ENCODE measurements at places on chromosomes 2 and 18.

DNA sequence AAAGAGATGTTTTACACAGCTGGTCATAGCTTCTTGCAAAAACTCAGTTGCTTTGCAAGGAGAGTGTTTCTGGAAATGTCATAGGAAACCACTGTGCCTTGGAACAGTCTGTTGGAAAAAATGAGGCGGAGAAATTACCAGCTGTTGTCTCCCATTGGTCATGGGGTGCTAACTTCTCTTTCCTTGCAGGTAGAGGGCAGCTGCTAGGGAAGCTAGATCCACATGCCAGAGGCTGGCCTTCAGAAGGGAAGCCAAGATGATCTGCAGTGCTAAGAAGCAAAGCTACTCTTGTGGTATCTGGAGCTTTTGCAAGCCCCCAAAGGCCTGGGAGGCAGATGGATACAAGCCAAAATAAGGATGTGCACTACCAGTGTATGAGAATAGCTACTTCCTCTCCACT is 34.8 kb upstream of the LAMA1 start:
- DNase-seq: peak; percentile 61

- DNase-seq: no peak
Measured at GRCh38 chr2:86315084-86315483, 22.3 kb downstream of the REEP1 start.

GRCh38 chr2:187232749-187233148 is 215.3 kb downstream of the CALCRL start:
- no peak for DNase-seq

DNA sequence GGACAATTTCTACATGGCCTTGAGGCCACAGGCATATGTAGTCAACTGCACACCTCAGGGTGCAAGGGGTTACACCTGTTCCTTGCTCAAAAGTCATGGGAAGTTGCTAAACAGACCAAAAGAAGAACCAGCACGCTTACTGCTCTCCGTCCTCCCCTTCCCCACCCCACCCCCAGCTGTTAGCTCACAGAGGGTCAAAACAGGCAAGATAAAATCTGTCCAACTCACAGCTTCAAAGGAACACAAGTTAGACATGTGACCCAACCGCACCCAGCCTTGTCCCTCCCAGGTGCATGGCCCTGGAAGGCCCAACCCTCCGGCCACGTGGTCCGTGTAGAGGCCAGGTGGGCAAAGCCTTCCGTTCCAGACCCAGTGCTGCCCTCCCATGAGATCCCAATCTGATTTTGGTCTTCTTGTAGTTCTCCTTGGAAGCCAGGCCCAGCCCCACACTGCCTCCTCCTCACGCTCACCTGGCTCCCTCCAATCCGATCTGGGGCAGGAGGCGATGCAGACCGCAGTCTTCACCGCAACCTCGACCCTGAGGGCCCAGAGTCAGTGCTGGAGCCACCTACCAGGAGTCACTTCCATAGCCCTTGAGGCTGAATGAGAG is 14.5 kb upstream of the ASPRV1 start:
- no peak for DNase-seq
